ENCODE measurements at places on chromosomes 3 and 15.

GRCh38 chr3:56467801-56468183 lies 475 bp downstream of the ERC2 start:
- peak; percentile 1 for DNase-seq

DNA sequence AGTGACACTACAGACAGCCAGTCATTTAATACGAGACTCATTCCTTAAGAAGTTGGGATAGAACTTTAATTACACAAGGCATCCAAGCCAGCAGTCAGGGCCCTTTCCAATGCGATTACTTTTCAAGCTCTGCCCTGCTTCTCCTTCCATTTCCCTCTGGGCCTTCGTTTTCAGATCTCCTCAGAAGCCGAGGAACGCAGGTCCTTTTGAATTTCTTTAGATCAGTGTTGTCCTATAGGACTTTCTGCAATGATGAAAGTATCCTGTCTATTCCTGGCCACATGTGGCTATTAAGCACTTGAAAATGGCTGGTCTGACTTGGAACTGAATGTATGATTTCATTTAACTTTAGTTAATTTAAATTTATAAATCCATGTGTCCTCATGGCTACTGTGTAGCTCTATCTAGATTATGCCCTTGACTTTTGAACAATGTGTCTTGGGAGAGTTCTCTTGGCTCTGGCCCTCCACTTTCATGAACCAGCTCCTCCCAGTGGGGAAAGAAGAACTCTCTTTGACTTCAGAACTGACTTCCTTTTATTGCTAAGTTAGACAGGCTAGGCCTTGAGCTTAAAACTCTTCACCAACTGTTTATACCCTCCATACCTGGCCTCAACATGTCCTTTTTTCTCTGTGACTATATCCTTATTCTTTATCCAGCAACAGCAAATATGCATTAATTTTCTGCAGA lies 22.6 kb downstream of the TGFBR2 start:
- DNase-seq: no peak

- DNase-seq: no peak
Measured at GRCh38 chr15:68629519-68630210, 50.9 kb downstream of the CORO2B start.

GRCh38 chr3:53707222-53707621 lies 139.0 kb downstream of the CHDH start:
- DNase-seq: no peak

- peak; percentile 64 for DNase-seq
Measured at GRCh38 chr15:65054333-65055200, 9.4 kb downstream of the SLC51B start.

DNA sequence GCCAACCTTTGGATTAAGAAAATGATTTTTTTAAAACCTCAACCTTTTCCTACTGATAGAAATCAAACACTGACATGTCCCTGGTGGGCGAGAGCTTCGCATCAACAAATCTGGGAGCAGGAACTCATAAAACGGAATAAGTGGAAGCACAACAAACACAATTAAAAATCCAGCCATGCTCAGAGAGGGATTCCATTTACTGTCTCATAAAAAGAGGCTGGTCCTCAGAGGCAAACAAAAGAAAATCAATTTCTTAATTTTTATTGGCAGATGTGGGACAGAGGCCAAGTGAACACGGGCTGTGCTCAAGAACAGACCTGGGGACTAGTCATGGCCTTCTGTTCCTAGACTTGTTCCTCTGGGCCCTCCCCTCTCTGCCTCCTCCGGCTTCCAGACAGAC lies 214.5 kb downstream of the NTRK3 start:
- no peak for DNase-seq

DNA sequence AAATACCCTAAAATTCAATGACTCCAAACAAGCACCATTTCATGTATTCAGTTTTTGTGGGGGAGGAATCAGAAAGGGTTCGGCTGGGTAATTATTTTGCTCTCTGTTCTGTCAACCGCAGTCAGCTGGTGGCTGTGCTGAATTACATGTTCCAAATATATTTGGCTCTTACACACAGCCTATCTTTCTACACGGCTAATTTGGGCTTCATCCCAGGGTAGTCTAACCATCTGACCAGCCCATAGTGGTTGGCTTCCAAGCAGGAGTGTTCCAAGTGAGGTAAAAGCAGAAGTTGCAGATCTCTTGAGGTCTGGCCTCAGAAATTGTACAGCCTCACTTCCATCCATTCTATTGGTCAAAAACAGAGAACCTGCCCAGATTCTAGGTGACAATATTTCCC lies 760.8 kb upstream of the SEMA6D start:
- no peak for DNase-seq

DNA sequence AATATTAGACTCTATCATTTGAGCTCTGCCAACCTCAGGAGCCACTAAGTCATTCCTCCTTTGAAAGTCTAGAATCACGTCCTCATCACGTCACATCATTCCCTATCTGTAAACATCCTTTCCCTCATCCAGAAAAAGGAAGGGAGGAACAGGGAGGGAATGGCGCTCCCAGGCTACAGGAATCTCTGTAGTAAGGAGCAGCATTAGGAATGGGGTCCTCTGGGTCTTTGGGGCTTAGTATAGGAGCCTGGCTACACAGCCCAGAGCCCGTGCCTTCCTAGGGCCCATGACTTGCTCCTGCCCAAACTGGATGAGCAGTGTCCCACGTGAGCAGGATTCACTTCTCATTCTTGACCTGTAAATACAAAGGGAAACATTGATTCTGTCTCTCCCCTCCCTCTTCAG lies 1.6 kb downstream of the TAGLN3 start:
- no peak for DNase-seq

GRCh38 chr3:107212618-107213017 lies 164.6 kb upstream of the CCDC54 start:
- DNase-seq: no peak

GRCh38 chr15:56886363-56886931 lies 32.0 kb upstream of the TCF12 start:
- DNase-seq: no peak

GRCh38 chr3:51706788-51707731 lies at the start of gene GRM2:
Gene GRM2 (plus strand): TSS chr3:51707068. CDS start chr3:51708984, 1,916 bp downstream.
- peak; percentile 76 for DNase-seq

GRCh38 chr3:52174896-52175295 lies 20.7 kb upstream of the POC1A start:
- DNase-seq: no peak

- no peak for DNase-seq
Measured at GRCh38 chr3:186070133-186070532, 38.8 kb downstream of the ETV5 start.

DNA sequence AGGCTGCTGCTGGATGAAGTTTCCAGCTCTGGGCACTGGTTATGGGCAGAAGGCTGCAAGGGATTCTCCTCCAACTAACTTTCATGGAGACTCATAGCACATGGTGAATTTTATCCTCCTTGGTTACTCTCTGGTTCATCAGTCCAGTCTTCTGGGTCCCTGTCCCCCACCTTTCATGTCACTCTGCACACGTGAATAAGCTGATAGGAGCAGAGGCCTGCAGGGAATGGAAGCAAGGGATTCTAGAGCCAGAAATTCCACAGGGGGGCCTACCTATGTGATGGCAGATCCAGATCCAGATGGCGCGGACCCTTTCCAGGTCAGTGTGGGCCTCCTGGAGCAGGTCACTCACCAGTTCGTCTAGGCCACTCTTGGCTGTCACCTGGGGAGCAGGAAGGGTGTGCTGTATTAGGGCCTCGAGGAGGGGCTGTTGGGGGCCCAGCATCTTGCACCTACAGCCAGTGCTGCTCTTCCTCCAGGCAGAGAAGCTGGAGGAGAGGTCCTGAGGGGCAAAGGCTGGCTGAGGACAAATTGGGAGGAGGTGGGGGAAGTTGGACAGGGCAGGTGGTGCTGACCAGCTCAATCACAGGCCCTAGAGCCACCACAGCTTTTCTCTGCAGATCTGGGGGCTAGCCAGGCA lies 30.2 kb downstream of the KY start:
- DNase-seq: no peak

GRCh38 chr15:33064878-33065277 lies 129.6 kb downstream of the FMN1 start:
- peak; percentile 61 for DNase-seq

DNA sequence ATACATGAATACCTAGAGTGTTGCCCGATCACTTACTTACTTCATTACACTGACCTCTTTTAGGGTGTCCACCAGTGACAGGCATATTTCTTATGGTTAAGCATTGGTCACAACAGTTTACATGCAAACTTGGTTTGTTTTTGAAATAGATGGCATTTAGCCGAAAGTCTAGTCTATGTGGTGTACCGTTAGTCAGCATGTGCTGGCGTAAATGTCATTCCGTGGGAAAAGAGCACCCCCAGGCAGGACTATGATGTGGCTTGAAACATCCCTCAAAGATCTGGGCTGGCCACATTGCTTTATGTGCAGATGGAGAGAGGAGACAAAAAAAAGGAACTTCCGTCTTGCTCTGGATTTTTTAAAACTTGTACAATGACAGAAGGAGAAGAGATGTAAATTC lies 357.0 kb upstream of the ICE2 start:
- DNase-seq: peak; percentile 4

- DNase-seq: no peak
Measured at GRCh38 chr3:184725176-184725719, 13.4 kb upstream of the MAGEF1 start.

GRCh38 chr3:112972158-112972557 lies 2.7 kb downstream of the CD200R1 start:
- no peak for DNase-seq

DNA sequence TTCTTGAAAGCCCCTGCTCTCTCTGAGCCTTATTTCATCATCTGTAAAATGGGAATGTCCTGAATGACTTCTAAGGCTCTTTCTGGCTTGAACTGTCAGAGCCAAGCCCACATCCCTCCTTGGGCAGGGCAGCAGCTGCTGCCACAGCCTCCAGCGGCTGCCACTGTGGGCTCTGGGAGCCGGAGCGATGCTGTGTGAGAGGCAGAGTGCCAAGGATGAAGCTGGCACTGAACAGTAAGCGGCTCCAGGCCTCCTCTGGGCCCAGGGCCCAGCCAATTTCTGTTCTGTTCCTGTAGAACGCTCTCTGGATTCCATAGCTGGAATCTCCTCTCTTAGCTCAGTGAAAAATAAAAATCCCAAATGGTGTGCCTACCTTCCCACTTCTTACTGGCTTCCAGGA lies 4.4 kb downstream of the CPLX3 start:
- no peak for DNase-seq

GRCh38 chr3:99351122-99351521 lies 287.3 kb upstream of the COL8A1 start:
- no peak for DNase-seq

- DNase-seq: peak; percentile 65
Measured at GRCh38 chr15:71115567-71116351, 488 bp downstream of the THSD4 start.

- no peak for DNase-seq
Measured at GRCh38 chr15:41505776-41506175, 7.9 kb downstream of the LTK start.

DNA sequence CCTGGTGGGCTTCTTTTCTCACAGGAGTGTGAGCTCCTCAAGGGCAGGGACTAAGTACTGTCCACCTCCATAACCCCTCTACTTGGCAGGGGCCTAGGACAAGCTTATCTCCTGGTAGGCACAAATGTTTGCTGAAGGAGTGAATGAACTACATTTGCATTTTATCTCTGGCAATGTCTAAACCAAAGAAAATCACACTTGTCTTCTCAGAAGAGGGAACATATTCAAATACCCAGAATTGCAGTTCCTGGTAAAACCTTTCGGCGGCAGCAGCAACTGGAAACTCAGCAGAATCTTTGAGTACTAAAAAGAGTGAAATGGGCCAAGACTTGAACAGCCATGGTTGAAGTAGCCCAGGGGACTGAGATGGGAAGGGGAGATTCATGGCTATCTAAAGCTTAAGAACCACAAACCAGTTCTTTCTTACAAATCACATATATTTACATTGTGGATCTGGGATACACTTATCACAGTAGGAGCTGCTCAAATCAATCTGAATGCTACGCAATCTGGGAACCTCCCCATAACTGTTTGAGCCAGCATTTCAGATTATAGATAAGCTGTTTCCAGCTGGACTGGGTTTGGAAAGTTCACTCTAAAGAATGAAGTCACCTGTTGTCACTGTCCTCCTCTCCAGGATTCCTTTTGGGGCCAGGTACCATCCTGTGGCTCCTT lies 18.7 kb upstream of the PTPN9 start:
- DNase-seq: peak; percentile 12

DNA sequence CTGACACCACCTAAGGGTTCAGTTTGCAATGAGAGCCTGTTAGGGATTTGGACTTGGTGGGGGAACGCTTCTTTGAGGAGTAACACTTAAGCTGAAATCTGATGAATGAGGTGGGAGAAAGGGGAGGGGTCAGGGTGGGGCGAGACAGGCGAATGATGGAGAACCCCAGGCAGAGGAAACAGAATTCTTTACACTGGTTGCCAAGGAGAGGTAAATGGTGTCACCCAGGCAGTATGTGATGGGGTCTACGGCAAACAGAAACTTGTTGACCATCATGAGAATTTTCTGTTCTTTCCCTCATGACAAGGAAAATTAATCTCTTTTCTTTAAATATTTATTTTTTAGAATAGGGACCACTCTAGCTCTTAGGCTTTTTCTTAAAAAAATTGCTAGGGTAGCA lies 157.2 kb upstream of the MITF start:
- DNase-seq: no peak

GRCh38 chr3:179133575-179133974 lies 14.6 kb upstream of the PIK3CA start:
- DNase-seq: no peak

DNA sequence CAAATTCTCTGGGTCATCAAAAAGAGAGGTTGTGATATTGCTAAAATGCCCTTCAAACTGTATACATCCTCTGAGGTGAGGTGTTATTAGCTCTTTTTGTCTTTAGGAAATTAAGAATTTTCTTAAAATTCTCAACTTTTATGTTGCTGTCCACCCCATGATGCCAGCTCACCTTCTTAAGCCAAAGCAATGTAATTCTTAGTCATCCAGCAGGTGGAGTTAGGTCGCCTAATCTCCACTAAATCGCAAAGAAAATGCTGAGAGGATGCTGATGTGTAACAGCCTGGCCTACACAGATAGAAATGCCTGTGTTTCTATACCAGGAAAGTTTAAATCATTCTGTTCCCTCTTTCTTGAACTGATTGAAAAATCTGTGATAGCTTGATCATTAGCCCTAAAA lies 770.2 kb upstream of the ALCAM start:
- DNase-seq: peak; percentile 48

DNA sequence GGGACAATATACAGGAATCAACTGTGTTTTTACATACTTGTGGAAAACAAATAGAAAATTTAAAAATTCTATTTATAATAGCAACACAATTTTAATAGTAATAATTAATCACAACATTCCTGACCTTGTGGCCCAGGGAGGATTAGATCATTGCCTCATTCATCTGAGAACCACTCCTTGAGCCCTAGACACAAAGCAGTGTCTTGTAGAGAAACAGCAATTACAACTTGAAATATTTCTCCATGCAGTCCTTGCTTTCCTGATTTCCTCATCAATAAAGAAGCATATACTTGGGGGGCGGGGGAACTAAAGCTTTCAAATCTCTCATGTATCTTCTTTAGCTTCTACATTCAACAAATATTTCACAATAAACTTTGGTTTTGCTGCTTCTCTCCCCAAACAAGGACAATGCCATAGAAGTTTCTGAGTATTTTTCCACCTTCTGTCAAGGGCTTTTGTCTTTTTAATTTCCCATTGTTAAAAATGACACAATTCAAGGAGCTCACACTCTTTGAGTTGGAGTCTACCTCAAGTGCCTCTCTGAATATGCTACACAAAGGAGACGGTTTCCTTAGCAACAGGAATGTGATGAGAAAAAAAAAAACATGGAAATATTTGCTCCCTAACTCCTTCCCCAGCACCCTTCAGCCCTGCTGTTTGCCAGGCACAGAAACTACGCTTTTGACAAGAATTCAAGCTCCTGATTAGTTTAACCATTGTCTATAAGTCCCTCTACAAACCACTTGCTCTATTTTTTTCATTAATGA lies 118.8 kb downstream of the ARPP21 start:
- no peak for DNase-seq

GRCh38 chr3:149647812-149648211 lies 10.0 kb downstream of the WWTR1 start:
- no peak for DNase-seq

Data from EL (cell line).